ENCODE measurements at places on chromosomes 7 and 10.

DNA sequence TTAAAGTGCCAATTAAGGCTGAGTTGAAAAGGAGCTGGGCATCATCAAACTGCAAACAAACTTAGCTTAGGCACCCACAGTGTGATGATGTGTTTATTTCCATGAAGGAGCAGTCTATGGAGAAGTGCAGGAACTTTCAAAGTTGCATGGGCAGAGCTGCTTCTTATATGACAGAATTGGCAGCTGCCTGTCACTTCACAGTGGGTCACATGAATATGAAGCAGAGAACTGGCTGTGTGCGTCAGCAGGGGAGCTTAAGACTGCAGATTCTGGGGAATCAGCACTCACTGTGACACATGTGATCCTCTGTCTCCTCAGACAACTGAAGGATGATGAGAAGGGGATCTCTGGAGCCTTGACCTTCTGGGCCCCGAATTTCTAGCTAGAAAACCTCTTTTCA lies 36.6 kb downstream of the RBM28 start:
- DNase-seq, result no peak

- no peak for DNase-seq
These were observed 18.0 kb downstream of the DNAJC1 start for GRCh38 chr10:21985541-21985940.

- no peak for DNase-seq
These were observed 76.2 kb downstream of the MACC1 start for GRCh38 chr7:20141002-20141345.

DNA sequence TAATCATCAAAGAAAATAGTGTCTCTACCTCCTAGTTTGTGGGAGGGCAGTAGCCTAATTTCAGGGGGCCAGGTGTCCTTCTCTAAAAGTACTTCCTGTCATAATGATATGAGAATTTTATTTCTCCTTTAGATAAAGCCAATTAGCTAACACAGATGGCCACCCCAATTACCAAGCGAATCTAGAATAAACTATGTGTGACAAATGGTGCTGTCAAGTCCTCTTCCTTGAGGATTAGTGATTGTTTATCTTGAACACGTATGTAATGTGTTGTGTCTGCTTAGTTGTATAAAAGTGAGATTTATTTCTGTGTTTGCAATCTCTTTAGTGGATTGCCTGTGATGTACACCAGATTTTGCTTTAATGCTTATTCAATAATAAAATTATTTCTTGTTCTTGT lies 1120.0 kb downstream of the SORCS1 start:
- DNase-seq, result no peak

DNA sequence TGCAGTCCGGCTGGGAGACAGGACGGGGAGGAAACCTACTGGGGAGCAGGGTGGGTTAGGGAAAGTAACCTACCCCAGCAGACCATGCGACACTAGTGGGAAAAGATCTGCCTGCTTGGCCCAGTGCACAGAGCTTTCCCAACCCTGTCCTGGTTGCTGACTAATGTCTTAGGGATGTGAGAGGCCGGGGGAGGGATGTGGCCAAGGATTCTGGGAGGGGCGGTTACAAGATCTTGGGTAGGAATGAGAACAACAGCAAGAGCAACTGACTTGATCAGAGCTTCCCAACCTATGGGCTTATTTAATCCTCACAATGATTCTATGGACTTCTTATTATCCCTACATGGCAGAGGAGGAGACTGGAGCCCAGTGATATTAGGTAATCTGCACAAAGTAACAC lies 24.0 kb upstream of the EIF5AL1 start:
- no peak for DNase-seq

DNA sequence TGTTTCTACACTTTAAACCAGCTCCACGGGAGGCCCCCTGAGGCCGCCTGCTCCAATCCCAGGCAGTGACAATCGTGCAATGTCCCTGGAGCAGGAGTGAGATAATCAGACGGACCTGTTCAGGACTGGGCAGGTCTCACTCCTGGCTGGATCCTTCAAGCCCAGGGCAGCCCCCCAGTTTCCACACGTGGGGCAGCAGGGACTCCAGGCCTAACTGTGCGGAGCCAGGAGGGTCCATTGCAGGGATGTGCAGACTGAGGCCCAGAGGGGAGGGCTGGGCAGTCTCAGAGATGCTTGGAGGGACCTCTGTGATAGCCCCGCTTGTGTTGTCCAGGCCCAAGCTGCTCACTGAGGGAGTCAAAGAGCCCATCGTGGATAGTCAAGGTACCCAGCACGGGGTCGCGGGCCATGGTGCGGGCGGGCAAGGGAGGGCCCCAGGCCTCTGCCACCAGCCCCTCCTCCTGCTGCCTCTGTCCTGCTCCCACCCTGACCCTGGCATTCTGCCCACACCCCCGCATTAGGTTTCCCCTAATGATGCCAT lies 110.5 kb upstream of the KCTD7 start:
- no peak for DNase-seq

Measured in activated naive CD4-positive, alpha-beta T cell (primary cell).